SW 1271 (cell line): ENCODE measurements at places on chromosomes 4 and X.

DNA sequence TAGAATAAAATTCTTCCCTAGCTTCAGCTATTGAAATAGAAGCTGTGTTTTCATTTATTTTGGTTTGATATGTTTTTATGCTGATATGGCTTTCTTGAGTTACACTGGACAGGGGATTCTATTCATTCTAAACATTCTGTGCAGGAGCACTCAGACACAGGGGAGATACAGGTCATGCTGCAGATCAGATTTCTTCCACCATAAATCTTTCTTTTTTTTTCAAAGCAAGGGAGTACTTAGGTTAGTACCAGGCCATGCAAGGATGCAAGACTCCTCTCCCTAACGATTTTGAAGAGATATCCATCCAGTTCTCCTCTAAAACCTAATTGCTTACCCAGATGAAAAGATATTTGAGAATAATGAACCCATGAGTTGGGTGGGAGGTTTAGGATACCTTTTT is 21.4 kb downstream of the ETDC start:
- no peak for DNase-seq

- DNase-seq: no peak
These were observed 1.7 kb downstream of the PLAC8 start for GRCh38 chr4:83112678-83113428.

GRCh38 chr4:140806163-140806562 is 50.0 kb upstream of the TBC1D9 start:
- DNase-seq: no peak

DNA sequence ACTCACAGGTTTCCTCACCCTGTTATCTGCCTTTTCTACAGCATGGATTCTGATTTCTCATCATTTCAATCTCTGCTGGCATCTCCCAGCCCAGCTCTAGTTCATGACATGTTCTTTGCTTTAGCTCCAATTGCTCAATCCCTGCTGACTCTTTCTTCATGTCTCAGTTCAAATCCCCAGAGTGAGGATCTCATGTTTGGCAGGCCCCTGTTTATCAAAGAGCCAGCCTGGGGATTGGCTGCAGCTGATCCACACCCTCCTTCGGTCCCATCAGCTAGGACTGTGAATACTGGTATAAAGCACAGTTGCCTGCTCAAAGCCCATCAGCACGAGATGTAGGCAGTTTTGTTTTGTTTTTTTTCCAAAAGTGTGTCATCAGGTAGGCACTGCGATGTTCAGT is 14.4 kb upstream of the CC2D2A start:
- no peak for DNase-seq

- no peak for DNase-seq
These were observed 180.7 kb upstream of the ZFP42 start for GRCh38 chr4:187814737-187815465.

DNA sequence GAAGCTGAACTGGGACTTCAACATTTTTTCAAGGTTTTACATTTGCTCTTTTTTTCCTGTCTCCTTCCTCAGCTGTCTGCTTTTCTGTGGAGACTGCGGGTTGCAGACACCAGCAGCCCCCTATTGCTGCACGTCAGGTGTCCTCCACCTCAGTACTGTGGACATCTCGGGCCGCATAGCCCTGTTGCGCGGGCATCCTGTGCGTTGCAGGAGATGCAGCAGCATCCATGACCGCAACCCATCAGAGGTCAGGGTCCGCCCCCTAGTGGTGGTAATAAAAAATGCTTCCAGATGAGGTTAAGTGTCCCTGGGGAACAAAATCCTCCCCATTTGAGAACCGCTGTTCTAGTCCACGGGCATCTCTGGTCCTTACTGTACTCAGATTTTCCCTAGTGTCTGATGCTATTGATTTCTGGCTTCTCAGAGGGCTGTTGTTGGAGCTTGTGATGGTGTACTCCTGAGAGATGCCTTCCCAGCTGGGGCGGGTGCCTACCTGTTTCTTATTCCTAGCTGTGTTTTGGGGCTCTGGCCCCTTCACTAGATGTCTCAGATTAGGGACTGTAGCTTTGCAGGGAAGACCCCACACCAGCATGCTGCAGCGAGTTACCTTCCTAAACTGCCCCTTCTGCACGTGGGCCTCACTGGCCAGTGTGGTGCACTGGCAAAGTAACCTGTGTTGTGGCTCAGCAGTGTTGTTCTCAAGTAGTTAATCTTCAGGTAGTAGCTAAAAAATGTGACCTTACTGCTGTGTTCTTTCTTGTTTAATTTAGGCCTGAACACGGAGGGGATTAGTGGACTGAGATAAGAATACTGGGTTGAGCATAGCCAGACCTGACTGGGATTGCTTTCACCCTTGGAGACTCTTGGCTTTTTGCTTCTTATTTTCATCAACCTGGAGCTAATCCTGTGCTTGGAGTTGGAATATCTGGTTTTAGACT is 28.2 kb downstream of the NSD2 start:
- no peak for DNase-seq
